GM18507 (cell line): ENCODE measurements at places on chromosomes 7 and 10.

DNA sequence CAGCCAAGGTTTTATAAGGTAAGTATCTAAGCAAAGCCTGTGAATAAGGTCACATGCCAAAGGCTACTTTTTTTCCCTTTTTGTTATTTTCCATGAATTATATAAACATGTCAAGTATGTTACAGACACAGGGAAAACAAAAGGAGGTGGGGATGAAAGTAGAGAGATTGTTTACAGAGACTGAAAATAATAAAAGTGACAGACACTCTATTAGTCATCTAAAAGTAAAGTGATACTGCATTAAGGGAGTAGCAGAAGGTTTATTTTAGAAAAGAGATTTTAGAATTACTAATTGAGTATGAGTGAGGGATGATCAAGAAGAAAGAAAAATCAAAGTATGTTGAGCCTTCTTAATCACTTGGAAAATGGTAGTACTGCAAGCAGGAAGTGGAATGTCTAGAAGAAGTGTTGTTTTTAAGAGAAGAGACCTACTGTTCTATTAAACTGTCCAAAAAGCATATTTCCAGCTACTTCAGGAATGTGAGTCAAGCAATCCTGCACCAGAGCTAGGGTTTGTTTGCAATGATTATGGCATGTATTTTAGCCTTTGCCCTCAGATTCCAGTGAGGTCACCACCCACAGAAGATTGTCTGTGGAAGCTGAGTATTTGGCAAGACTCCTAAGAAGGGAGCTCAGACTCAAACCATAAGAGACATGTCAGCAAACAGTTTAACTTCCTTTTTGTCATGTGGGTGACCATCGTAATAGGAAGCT lies 177.9 kb upstream of the PLXDC2 start:
- no peak for DNase-seq

- no peak for DNase-seq
Measured at GRCh38 chr7:143479055-143479766, 1.5 kb downstream of the TAS2R41 start.

DNA sequence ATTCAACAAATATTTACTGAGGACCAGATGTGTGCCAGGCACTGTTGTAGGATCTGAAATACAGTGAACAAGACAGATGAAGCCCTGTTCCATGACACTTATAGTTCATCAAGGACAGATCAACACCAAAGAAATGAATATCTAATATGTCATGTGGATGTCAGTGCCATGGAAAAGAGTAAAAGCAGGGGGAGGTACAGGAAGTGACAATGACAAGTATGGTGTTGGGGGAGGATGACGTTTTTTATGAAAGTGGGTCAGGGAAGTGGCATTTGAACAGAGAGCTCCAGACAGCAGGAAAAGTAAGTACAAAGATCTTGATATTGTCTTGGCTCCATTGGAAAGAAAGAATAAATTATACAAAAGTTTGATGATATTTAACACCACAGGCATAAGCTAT lies 7.0 kb upstream of the SFMBT2 start:
- no peak for DNase-seq

DNA sequence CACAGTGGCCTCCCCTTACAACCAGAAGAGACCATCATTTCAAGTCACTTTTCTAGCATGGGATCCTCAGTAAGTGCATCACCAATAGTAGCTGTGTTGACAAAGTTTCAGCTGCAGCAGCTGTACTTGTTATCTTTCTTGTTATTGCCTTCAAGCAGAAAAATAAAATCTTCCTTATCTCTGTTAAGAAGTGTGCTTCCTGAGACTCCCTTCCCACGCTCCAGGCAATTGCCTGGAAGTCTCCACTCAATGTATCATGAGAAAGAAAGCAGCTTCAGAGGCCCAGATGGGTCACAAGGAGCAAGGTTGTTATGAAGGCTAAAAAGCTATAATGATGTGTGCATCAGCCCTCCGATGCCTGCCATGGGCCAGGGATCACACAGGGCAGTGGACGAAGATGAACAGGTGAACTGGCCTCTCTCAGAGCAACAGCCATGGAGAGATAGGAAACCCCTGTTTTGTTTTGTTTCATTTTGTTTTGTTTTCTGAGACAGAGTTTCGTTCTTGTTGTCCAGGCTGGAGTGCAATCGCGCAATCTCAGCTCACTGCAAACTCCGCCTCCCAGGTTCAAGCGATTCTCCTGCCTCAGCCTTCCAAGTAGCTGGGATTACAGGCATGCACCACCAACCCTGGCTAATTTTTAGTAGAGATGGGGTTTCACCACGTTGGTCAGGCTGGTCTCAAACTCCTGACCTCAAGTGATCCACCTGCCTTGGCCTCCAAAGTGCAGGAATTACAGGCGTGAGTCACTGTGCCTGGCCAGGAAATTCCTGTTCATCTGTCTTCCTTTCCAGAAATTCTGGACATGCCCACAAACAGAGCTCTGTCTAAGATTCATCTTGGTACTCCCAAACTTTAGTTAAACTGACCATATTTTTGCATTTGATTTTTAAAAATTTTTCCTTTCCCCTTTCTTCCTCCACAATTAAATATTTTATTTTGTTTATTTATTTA lies 340.5 kb downstream of the TNS3 start:
- DNase-seq: no peak

GRCh38 chr7:135508883-135509588 lies 866 bp downstream of the CNOT4 start:
- no peak for DNase-seq
